ENCODE measurements at places on chromosomes 16 and 17.

DNA sequence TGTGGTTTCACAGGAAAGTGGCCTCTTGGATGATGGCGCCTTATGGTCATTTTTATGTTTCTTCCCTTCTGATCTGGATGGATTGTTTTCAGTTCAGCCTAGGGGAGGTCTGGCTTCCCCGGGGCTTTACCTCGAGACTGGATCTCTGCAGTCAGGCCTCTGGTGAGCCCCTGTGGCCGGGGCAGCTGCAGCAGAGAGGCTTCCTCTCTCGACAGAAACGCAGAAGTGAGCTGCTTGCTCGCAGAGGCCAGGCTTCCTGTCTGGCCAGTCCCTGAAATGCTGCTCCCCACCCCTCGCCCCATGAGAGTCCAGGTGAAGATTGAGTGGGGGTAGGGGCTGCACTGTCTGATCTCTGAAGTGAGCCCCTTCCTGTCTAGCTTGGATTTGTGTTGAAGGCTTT is 44.0 kb downstream of the PLCG2 start:
- DNase-seq = no peak

DNA sequence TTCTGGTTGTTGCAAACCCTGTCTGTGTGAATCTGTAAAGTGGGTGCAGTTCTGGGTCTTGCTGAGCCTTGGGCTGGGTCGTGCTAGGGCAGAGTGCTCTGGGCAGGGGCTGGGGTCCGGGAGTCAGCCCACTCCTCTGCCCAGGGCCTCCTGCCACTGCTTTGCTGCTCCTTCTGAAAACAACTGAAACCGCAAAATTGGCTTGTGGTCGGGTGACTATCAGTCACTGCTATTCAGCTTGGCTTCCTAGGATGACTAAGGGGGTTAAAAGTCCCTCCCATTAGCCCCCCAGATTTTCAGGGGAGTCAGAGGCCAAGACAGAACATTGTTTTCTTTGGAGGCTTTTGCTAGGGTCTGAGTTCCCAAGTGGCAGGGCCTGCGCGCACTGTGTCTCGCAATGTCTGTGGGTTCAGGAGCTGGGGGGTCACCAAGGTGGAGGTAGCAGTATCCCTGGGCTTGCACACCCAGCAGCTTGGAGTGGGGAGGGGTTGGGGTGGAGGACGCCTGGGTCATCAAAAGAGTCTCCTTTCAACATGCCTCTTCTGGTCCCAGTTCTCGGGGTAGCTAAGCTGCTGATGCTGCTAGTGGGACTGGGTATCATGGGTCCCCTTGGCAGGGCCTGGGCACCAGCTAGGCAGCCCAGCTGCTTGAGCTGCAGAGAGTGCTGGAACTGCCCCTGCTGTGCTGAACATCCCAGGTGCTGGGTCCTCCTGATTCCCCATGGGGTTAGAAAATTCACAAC is 13.5 kb upstream of the TBX21 start:
- DNase-seq = no peak

- no peak for DNase-seq
Observed at GRCh38 chr17:74267987-74268499, 6.0 kb upstream of the DNAI2 start.

DNA sequence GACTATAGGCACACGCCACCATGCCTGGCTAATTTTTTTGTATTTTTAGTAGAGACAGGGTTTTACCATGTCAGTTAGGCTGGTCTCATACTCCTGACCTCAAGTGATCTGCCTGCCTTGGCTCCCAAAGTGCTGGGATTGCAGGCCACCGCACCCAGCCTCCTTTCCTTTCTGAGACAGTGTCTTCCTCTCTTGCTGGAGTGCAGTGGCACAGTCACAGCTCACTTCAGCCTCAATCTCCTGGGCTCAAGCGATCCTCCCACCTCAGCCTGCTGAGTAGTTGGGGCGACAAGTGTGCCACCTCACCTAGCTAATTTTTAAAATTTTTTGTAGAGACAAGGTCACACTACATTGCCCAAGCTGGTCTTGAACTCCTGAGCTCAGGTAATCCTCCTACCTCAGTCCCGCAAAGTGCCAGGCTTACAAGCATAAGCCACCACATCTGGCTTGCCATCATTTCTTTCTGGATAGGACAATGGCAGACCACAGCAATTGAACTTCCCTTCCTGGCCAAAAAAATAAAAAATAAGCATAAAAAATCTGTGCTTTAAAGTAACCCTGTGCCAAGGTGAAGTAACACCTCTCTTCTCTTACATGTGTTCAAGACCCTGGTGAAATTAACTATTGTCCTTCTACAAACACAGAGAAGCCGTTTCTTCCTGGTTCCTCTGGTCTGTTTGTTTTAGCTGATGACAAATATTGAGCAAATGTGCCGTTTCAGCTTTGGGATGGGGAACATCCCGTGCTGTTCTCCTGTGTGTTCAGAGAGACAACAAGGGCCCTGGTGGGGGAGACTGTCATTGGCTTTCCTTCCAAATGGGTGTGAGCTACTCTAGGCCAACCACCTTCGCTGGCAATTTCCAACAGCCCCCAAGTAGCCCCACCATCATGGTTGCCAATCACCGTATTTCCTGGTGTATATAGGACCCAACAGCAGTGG is 60.2 kb downstream of the EMP2 start:
- DNase-seq = no peak

DNA sequence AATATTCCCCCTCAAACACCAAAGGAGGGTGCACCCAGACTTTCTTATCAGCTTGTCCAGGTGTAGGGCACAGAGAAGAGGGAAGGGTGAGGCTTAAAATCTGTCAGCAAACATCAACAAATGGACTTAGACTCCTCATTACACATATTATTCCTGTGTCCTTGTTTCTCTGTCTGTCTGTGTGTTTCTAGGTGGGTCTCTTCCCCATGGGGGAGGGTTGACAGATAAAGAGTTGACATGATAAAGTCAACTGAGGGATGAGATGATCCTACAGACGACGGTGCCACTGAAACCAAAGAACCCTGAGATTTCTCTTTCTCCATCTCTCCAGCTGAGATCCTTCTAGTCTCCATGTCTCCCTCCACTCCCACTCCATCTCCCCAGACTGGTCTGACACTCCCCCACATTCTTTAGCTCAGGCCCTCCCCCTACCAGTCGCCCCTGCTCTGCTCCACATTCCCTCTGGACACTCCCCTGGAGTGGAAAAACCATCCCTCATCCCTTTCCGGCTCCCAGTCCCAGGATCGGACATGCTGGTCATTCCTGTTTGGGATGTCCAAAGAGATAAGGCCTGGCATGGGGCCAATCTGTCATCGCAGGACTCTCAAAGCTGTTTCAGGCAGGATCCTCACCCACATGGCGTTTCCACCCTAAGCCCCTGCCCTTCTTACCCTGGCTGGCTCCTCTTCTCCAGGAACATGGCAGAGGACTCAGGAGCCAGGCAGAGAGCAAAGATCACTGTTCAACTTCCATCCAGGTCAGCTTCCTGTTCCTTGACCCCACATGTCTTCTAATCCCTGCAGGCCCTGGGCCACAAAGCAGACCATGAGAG is 2.9 kb upstream of the ITGA3 start:
- no peak for DNase-seq

- no peak for DNase-seq
Observed at GRCh38 chr16:71493213-71493612, 4.1 kb upstream of the ZNF19 start.

DNA sequence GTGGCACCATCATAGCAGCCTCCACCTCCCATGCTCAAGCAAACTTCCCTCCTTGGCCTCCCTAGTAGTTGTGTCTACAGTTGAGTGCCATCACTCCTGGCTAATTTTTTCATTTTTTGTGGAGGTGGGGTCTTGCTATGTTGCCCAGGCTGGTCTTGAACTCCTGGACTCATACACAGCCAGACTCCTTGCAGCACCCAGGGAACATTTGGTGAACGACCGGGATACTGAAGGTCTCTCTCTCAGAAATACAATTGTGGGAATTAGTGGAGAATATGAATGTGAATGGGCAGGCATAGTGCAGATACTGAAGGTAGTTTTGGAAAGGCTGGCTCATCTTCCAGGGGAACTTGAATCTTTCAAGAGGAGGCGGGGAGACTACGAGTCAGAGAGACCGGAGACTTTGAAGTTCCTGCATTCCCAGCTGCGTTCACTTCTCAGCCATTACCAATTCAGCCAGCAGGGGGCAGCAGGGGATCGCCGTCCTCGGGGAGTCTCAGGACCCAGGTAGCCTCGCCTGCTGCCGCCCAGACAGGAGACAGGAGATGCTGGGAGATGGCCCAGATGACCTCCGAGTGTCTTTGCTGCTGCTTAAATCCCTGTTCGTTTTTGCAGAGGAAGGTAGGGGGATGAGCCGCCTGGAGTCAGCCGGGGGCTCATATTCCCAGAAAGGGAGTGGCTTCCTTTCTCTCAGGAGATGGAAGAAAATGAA is 68.6 kb downstream of the HAPSTR1 start:
- peak; percentile 4 for DNase-seq

GRCh38 chr17:8371786-8372185 is 4.7 kb downstream of the KRABD2 start:
- DNase-seq = no peak

DNA sequence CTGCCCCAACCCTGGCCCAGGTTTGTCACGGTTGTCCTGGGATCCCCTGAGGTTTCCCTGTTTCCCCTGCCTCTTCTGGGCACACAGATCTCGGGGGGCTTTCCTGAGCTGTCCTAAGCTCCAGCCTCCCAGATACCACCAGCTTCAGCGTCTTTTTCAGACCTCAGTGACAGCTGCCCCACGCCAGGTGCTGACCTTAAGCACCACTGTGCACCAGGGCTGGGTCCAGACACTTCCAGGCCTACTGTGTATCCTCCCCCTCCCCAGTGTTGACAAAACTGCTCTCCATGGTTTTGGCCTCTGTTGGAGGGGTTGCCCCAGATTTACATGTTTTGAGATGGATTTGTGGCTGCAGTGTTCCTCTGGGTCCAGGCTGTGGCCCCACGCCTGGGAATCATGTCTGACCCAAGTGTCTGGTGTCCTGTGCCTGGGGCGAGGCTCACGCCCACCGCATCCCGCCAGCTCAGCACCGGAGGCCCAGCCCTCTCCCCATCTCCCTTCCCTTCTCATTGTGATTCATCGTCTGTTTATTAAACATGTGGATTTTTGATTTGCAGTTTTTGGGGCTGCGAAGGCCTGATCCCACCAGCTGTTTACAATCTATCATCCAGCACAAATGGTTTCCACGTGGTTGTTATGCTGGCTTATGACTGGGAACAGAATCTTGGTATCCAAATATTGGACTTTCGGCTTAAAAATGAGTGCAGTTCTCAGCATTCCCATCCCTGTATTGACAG is 82.1 kb downstream of the METRNL start:
- no peak for DNase-seq

- DNase-seq = peak; percentile 16
Observed at GRCh38 chr17:49031965-49032928, 35.1 kb downstream of the IGF2BP1 start.

DNA sequence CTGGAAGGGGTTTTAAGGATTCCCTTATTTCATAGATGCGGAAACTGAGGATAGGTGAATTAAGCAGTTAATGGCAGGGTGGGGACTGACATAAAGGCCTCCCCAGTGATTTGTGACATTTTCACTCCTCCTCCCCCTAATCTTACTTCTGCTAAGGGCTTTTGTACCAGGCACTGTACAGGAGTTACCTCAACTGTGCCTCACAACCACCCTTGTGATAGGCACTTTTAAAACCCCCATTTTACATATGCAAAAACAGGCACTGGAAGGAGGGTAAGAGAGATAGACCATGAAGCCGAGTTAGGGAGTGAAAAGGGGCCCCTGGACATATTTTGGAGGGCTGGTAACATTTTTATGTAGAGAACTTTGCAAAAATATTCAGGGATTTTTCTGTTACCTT is 862 bp upstream of the GDE1 start:
- DNase-seq = no peak

DNA sequence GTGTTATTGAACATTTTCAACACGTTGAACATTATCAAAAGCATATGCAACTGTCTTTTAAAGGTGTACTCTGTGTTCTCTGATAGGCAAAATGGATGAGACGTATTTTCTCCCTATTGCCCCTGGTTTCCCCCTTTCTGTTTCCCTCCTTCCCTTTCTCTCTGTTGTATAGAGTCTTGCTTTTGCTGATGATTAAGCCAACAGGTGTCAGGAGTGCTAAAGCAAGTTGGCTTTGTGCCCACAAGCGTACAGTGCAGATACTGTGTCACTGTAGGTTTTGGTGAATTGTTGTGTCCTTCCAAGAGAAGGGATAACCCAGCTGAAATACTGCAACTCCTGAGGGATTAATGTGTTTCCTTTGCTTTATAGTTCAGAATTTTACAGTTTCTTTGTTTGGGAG is 74.4 kb downstream of the COX10 start:
- no peak for DNase-seq

DNA sequence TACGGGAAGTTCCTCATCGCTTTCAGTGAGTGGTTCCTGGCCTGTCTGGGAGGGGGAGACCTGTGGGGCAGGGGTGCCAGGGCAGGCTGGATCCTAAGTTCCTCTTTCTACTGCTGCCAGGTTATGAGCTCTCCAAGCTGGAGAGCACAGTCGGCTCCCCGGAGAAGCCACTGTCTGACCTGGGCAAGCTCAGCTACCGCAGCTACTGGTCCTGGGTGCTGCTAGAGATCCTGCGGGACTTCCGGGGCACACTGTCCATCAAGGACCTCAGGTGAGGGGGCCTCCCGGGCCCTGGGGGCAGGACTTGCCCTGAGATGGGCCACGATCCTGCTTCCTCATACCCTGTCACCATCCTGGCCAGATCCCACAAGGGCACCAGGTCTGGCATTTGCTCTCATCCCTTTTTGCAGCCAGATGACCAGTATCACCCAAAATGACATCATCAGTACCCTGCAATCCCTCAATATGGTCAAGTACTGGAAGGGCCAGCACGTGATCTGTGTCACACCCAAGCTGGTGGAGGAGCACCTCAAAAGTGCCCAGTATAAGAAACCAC is 5.1 kb downstream of the PRSS8 start:
- DNase-seq = no peak

Data from GM12878 (cell line).